Fibroblast of skin of back (primary cell): ENCODE measurements at places on chromosomes 4 and X.

DNA sequence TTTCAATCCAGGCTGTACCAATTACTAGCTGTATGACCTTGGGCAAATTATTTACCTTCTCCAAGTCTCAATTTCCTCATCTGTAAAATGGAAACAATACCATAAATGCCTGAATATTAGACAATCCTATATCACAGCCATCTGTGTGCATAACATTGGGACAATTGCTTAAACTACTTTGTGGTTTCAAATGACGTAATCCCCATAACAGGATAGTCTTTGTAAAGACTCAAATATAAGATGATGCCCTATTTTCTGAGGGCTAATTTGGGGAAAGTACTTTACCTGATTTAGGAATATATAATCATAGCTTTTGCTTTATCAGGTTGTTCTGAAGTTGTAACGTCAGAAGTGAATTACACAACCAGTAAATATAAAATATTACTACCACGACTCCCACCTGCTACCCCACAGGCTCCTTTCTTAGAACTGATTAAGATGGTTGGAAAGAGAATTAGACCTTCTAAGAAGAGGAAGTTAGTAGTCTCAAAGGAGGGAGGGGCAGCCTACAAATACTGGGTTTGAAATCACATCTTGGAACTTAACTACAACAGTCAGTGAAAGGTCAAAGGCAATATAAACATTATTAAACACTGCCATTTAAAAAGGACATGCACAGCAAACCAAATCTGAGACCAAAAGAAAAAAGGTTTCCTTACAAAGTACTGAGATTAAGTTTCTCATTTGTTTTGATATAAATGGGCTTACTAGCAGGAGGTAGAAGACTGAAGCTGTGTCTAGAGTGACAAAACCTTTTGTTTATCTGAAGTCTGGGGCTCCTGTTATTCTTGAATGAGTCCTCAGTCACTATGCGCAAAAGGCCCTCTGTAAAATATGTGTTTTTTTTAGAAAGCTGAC is 215.0 kb downstream of the SCFD2 start:
- no peak for DNase-seq

- DNase-seq, result no peak
Observed at GRCh38 chr4:118760493-118760892, 75.3 kb downstream of the METTL14 start.

DNA sequence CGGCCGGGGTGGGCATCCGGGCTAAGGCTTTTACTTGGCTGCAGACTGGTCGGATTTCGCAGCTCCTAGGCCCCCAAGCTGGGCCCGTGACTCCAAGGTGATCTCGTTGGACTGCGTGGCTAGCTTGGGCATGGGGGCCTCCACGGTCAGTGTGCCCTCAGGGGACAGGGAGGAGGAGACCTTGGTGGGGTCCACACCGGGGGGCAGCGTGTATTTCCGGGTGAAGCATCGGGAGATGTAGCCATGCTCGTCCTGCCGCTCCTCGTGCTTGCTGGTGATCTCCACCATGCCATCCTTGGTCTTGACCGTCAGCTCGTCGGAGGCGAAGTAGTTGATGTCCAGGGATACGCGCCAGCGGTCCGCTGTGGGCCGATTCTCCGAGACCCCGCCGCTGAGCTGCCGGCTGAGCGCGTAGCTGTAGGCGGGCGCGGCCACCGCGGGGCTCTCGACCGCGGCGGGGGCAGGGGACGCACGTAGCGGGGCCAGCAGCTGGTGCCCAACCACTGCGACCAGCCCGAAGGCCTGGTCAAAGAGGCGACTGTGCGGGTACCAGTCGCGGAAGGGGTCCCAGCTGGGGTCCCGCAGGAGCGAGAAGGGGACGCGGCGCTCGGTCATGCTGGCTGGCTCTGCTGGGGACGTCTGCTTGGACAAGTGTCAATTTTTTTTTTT is 881 bp upstream of the CACNA1F start:
- no peak for DNase-seq

- no peak for DNase-seq
Observed at GRCh38 chr4:184255361-184255760, 37.7 kb upstream of the ENPP6 start.

- DNase-seq, result no peak
Observed at GRCh38 chrX:136292656-136293055, 8.1 kb upstream of the ADGRG4 start.

DNA sequence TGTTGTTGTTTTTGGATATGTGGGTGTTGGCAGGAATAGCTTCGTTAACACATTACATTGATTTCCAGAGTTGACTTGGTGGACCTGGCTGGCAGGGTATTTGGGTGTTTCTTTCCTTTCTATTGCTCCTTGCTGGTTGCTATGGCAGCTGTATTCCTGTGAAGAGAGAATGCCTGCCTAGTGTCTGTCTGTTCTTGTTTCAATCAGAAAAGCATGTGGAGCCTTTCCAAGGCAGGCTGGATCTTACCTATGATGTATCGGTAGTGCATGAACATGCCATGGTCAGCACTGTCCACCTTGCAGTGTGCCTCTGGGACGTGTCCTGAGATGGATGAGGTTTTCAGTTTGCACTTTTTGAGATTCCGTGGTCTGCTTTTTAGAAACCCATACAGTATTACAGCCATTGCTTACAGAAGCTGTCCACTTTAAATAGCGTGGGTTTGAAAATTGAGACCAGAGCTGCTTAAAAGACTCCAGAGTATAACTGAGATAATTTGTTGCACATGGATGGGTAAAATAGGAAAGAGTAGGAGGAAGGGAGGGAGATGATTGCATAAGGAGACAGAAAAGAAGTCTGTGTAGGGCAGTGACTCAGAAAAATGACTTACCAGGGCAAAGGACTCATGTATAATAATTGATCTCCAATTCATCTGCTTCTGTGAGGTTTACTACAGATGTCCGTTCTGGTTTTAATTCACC is 20.0 kb upstream of the AADAT start:
- peak; percentile 2 for DNase-seq

DNA sequence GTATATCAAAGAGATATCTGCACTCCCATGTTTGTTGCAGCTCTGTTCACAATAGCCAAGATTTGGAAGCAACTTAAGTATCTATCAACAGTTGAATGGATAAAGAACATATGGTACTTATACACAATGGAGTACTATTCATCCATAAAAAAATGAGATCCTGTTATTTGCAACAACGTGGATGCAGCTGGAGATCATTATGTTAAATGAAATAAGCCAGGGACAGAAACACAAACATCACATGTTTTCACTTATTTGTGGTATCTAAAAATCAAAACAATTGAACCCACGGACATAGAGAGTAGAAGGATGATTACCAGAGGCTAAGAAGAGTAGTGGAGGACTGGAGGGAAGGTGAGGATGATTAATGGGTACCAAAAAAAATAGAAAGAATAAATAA is 14.2 kb downstream of the IQCM start:
- no peak for DNase-seq
